NCI-H1105 treated with DMSO at 0.1 percent for 48 hours (cell line): ENCODE measurements at places on chromosomes 12 and 14.

DNA sequence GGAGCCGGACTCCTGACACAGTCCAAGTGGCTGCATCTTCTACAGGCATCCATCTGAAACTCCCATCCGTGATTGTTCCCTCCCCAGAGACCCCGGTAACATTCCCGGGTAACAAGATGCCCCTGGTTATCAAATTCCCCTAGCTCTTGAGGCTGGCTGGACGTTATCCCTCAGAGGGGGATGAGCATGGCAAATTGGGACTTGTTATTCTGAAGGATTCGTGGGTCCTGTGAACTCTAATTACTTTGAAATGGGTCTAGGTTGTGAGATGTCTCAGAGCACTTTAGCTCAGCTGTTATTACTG, 642 bp upstream of the PAN2 start:
- no peak for DNase-seq

DNA sequence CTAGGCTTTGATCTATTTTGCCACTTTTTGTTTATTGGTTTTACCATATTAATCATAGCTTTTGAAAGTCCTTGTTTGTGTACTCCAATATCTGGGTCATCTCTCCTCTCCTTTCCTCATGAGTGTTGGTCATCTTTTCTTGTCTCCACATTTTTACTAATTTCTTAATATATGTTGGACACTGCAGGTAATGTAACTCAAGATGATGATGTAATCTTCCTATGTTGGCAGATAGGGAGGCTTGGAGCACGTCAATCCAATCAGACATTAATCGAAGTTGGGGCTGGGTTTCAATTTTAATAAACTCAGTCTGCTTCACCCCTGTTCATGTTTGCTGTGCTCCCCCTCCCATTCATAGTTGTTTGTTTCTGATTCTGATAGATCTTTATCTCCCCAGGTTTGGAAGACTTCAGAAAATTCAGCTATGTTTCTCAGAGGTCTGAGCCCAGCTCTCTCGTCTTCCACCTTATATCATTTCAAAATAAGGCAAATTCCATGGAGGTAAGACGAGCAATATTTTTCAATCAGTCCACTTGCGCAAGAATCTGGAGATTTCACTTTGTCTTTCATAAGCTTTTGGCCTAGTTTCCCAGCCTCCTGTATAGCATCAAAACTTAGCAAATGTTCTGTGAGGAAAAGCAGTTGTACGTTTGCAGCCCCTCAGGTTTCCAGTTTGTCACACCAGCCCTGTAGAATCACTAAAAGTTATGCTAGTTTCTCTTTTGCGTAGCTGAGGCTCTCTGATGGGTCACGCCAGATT, 504.1 kb downstream of the TMTC2 start:
- DNase-seq = no peak

- no peak for DNase-seq
These were observed 87.7 kb downstream of the PTPRB start for GRCh38 chr12:70549340-70550179.

DNA sequence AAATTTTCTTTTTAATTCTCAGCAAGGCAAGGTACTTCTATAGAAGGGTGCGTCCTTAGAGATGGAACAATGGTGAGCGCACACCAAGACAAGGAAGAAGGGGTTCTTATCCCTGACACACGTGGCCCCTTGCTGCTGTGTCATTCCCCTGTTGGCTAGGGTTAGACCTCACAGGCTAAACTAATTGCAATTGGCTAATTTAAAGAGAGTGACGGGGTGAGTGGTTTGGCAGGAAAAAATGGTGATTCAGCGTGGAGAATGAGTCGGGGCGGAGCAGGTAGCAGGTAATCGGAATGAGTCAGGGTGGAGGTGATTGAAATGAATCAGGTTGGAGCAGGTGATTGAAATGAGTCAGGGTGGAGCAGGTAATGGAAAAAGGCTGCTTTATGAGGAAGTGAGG, 36.3 kb upstream of the HECTD1 start:
- no peak for DNase-seq

GRCh38 chr14:90611936-90612335, 204.3 kb downstream of the TTC7B start:
- DNase-seq = no peak

DNA sequence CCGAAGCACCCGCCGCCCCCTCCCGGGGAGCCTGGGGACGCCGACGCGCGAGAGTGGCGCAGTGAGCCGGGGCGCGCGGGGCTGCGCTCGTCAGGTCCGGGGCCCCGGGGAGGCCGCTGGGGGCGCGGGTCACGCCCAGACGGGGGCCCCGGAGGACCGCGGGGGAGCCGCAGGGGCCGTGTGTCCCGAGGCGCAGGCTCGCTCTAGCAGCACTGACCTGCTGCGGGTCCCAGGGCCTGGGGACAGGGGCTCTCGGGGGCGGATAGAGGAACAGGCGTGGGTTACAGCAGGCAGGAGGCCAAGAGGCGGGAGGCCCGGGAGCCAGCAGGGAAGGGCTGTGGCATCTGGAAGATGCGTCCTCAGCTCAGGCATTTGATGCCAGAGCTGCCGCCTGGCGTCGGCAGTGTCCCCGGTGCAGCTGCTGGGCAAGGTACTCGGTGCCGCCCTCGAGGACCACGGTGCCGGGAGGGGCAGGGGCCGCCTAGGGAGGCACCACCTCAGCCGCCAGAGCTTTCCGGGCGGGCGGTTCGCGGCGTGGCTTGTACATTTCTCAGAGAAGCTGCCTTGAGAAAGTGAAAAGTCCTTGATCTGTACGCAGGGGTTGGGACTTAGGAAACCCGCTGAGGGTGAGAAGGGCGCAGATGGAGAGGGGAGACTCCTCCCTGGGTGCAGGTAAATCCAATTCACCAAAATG, 1.2 kb downstream of the WNT5B start:
- peak; percentile 77 for DNase-seq

- no peak for DNase-seq
These were observed 14.8 kb upstream of the RIC8B start for GRCh38 chr12:106759526-106760183.

DNA sequence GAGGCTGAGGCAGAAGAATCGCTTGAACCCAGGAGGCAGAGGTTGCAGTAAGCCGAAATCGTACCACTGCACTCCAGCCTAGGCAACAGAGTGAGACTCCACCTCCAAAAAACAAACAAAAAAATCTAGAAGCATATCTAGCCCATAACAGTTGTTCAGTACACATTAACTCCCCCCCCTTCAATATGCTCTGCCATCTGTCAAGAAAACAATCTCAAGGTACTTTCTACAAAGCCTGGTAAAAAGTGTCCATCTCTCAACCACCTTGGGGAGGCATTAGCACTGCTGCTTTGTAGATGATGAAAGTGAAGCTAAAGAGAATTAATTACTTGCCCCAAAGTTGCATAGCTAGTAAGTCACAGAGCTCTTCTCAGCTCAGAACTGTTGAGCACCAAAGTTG, 24.9 kb downstream of the LGALS3 start:
- DNase-seq = no peak

DNA sequence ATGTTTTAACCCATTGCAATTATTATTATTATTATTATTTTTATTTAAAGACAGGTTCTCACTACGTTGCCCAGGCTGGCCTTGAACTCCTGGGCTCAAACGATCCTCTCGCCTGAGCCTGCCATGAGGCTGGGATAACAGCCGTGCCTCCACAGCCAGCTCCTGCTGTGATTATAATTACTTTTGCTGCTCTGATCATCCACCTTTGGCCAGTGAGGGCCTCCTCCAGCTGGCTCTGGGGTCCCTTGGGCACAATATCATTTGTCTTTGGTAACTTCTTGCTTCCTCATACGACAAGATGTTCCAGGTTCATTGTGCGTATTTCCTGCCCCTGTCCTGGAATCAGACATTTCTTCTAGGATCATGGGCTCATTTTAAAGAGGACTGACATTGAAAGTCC, 28.4 kb downstream of the LRTM2 start:
- no peak for DNase-seq

GRCh38 chr14:91348845-91349465, 68.7 kb downstream of the CCDC88C start:
- no peak for DNase-seq
